ENCODE measurements at places on chromosomes 7 and 10.

DNA sequence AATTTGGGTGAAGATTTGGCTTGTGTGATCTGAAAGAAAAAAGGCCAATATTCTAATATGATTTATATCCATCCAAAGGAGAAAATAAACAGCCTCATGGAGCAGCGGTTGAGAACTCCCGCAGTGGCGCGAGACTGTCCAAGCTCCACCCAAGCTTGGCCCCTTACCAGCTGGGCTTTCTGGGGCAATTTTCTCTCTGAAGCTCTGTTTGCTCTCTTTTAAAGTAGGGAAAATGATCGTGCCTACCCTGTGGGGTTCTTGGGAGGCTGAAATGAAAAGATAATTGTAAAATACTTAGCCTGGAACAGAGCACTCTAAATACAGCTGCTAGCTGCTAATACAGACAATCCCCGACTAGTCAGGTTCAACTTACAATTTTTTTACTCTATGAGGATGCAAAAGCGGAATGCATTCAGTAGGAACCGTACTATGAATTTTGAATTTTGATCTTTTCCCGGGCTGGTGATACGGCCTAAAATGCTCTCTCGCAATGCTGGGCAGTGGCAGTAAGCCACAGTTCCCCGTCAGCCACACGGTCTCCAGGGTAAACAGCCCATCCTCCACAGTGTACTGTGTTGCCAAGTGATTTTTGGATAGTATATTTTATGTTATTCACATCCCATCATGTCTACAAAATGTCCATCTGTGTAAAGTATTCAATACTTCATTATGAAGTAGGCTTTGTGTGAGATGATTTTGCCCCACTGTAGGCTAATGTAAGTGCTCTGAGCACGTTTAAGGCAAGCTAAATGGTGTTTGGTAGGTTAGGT, 137.7 kb downstream of the CHN2 start:
- DNase-seq: no peak

DNA sequence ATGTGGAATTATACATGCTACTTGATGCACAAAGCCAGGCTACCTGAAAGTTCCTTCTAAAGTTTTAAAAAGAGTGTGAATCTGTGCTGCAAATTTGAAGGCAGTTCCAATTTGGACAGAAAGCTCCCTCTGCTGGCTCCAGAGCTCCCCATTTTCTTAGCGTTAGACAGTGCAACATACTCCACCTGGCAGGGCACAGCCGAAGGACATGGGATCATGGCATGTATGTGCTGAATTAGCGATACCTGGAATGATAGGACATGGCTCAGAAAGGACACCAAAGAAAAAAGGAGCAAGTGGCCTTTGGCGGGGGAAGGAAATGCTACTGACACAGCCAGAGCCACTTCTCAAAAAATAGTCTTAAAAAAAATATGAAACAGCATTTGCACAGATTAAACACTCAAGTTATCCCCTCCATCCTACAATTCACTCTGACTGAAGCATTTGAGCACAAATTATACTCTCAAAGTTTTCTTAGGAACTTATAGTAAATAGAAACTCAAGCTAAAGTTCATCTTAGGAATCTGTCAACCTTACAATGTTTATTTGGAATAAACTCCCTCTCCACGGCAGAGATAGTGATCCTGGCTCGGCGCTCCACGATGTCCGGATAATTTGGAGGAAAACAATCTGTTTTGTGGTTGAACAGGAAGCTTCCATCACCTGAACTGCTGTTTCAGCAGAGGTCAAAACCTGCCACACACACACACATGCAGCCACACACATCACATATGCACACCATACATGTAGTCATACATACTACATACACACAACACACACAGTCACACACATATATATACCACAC, 80.0 kb downstream of the C7orf25 start:
- DNase-seq: peak; percentile 53

GRCh38 chr10:77970869-77971803, 44.6 kb upstream of the DLG5 start:
- peak; percentile 94 for DNase-seq

DNA sequence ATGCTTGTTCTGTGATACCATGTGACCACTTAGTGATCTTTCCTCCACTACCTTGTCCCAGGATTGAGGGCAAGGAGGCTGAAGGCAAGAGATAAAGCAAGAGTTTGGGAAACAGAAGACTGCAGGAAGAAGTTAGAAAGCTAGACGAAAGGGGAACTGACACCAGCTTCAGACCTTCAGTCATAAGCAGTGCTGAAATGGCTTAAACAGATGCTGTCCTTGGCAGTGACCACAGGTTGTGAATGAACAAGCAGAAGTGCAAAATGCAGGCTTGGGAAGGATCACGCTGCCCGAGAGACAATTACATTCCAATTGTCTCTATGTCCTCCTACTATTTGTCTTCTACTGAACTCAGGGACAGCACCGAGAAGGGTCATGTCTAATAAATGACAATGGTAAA, 704.9 kb upstream of the AUTS2 start:
- DNase-seq: no peak

DNA sequence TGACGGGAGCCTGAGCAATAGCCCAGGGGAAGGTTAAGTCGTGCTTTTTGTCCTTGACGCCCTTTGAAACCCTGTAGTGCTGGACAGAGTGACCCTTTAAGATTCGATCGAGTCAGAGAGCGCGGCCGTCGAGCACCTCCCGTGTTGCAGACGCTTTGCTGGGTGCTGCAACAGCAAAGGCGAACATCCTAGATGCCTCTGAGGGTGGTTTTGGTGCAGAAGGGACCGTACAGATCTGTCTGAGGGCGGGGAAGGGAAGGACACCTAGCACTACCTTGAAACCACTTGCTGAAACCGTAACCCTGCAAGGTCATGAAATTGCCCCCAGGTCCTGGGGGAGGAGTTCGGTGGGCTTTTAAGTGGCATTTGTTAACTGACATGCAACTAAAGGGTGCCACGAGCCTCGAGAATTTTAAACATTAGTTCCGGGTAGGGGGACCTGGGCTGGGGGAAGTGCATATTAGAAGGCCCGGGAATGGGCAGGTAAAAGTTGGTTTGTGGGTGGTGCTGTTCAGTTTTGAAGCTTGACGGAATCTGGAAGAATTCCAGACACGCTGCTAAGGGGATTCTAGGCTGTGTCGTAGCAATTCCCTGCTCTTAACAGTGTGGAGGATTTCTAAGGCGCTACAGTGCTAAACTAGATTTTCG, 786 bp downstream of the ATP5F1C start:
- DNase-seq: peak; percentile 24

- DNase-seq: no peak
Observed at GRCh38 chr7:24800073-24800472, 42.8 kb upstream of the GSDME start.

GRCh38 chr7:124698964-124699363, 66.6 kb downstream of the GPR37 start:
- no peak for DNase-seq

DNA sequence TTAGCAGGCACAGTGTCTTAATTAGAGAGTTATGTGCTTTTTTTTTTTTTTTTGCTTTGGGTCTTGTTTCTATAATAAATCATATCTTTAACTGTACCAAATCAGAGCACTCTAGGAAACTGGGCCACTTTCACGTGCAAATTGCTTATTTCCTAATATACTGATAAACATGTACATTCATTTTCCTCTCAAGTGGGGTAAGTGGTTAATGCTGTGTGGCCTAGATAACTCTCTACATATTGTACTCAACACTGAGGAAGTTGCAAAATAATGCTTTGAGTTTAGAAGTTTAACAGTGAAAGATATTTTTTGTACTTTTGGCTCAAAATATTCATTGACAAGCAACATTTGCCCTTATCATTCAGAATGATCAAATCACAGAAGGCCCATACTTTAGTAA, 115.9 kb upstream of the IFRD1 start:
- DNase-seq: no peak

DNA sequence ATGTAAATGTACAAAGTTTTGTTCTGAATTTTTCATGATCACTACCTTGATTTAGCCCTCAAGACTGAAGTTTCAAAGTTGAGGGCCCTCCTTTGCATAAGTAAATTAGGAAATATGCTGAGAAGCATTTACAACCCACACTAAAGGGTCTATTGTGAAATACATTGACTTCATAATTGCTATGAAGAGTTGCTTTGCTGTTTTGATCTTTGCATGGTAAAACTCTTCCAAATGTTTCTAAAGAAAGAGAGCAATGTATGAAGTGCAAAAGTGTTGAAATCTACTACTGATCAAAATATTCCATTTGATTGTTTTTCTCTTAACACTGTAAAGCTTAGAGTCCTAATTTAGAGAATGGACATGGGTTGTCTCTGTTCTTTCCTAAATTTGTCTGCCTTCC, 77.2 kb downstream of the C7orf25 start:
- DNase-seq: no peak

- DNase-seq: no peak
Observed at GRCh38 chr10:102418622-102419268, at the start of gene PSD. TSS of gene PSD (minus strand) at chr10:102418785. CDS start at chr10:102417038, 1,747 bp downstream.

DNA sequence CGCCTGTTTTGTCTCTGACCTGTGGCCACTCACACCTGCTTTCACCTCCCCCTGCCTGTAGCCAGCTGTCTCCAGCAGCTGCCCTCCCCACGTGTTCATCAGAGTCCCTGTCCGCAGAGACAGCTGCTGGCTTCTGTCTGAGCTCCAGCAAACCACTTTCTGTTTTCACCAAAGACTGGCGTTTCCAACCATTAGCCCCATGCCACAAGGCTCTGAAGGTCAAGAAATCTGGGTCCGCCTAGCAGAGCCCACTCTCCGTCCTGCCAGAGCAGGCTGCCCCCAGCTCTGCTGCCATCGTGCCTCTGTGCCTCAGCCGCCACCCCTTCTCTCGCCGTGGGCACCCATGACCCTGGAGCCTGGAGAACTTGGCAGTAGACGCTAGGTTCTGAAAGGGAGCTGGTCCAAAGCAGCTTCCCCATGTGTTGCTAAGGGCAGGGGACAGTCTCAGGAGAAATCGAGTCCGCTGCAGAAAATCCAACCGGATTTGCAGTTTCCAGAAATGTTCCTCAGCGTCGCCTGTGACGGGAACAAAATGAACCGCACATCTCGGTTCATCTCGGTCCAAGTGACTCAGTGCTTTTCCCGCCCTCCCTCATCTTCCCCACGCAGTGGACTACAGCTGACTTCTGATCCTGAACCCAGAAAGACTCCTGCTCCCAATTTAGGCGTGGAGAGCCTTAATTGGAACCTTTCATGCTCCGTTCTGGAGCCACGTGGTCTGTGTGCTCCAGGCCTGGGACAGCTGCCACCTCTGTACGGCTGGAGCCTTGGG, 28.0 kb downstream of the TMEM120A start:
- peak; percentile 28 for DNase-seq

- no peak for DNase-seq
Observed at GRCh38 chr10:88598055-88598454, 11.5 kb downstream of the LIPJ start.

- DNase-seq: no peak
Observed at GRCh38 chr10:15149042-15149771, 19.3 kb downstream of the NMT2 start.

DNA sequence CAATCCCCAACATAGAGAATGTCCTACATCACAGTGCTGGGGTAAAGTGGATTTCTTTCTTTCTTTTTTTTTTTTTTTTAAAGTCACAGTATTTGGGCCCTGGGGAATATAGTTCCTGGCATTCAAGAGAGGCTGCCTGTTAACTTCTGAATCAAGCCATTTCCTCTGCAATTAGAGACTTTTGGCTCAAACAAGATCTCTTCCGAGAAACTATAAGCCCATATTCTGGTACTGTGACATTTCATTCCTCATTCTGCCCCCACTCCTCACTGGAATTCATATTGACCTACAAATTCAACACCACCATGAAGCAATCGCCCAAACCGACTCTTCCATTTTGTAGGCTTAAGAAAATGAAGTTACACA, 187.4 kb downstream of the PHTF2 start:
- no peak for DNase-seq

GRCh38 chr10:59880019-59880717, 26.2 kb downstream of the CCDC6 start:
- no peak for DNase-seq

DNA sequence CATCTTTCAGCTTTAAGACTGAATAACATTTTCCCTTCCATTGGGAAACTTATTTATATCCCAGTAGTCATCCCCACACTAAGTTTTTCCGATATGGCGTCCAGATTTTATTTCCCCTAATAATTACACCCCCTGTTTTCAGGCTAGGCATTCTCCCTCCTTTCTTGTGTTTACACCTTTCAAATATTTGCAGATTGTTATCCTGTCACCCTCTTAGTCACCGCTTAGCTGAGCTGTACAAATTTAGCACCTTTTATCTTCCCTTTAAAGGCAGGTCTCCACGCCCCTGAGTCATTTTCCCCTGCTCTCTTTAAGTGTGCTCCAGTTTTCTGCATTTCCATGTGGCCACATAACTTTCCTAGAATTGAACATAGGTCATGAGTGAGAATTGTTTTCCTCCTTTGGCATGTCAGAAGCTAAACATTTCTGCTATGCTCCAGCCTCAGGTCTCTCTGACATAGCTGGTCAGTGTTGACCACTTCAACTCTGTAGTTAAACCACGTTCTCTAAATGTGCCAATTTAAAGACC, 47.4 kb downstream of the LRRC4 start:
- no peak for DNase-seq

- no peak for DNase-seq
Observed at GRCh38 chr7:24051651-24052050, 232.3 kb upstream of the NPY start.

DNA sequence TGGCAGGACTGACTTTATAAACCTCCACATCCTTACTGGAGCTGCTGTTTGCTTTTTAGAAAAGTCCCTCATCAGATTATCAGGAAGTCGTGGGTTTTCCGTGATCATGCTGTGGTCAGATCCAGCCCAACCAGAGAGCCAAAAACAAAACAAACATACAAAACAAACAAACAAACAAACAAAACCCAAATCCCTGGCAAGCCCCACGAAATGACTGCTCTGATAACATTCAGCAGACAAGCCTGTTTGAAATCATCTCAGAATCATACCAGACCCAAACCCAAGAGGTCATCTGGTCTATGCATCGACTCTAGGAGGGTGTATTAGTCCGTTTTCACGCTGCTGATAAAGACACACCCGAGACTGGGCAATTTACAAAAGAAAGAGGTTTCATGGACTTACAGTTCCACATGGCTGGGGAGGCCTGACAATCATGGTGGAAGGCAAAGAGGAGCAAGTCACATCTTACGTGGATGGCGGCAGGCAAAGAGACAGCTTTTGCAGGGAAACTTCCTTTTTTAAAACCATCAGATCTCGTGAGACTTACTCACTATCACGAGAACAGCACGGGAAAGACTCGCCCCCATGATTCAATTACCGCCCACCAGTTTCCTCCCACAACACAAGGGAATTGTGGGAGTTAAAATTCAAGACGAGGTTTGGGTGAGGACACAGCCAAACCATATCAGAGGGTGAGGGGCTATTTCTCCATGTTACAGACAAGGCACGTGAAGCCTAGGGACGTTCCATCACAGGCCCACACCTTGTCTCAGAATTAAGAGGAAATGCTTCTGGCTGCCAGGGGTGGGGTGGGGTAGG, 85.7 kb downstream of the PARP12 start:
- DNase-seq: no peak

DNA sequence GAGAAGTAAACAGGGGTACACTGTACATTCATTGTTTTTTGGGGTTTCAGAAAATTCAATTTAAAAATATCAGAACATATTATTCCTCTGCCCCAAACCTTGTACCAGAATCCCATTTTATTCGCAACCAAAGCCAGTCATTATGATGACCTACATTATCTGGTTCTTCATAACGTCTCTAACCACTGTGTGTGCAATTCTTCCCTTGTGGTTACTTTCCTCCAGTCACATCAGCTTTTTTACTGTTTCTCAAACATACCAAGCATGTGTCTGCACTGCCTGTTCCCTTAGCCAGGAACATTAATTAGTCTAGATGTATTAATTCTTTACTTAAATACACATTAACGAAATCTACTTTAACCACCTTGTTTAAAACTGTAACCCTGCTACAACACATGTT, 64.8 kb downstream of the THSD7A start:
- no peak for DNase-seq

- no peak for DNase-seq
Observed at GRCh38 chr10:26679588-26679987, 17.9 kb upstream of the PDSS1 start.
